ENCODE measurements at places on chromosomes 2 and 18.

GRCh38 chr2:10428355-10428754 is 19.8 kb downstream of the ODC1 start:
- no peak for DNase-seq

- no peak for DNase-seq
These were observed 58.8 kb upstream of the TTN start for GRCh38 chr2:178865999-178866398.

DNA sequence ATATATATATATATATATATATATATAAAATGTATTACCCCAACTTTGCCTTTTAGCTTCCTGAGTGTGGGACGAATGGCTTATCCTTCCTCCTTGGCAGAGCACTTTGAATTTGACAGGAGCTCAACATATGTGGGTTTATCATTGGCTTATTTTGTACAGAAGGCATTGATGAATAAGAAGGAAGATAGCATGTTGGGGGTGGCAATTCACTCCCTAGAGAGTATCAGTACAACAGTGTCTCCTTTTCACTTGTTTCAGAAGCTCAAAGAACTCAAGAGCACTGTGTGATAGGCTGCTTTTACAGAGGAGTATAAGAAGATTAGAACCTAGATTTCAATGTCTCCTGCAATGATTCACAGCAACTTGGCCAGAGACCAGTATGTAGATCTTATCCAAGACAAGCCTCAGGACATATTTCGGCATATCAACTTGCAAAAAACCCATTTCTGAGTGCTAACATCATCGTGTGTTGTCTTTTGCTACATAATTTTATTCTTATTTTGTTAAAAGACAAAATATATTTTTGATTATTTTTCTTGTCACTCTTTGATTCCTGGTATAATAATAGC is 345.8 kb downstream of the SOCS6 start:
- DNase-seq = no peak

GRCh38 chr2:64985447-64985846 is 3.8 kb upstream of the SLC1A4 start:
- peak; percentile 41 for DNase-seq

DNA sequence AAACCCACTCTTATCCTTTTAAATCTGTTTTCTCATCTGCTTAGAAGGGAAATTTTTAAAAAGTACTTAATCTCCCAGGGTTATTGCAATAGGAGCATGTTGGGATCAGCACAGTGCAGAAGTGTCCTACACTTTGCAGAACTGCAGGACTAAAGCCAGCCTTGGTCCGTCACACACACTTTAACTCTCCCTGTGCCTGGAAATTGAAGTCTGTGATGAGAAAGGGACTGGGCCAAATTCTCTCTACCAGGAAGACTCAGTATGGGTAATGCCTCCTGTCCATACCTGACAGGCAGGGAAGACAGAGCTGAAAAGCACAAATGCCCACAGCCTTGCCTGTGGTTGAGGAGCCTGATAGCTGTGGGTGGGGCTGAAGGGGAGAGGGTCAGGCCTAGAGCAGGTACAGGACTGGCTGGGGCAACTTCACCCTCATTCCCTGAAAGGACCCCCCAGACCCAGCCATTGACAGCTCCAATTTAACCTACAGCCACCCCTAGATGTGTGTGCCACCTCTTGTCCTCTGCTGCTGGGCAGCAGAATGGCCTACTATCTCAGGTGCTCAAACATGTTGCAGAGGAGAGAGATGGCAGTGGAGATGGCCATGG is 377.2 kb upstream of the KLHL29 start:
- no peak for DNase-seq

GRCh38 chr18:80157708-80158343 is 48.8 kb downstream of the ADNP2 start:
- DNase-seq = no peak

DNA sequence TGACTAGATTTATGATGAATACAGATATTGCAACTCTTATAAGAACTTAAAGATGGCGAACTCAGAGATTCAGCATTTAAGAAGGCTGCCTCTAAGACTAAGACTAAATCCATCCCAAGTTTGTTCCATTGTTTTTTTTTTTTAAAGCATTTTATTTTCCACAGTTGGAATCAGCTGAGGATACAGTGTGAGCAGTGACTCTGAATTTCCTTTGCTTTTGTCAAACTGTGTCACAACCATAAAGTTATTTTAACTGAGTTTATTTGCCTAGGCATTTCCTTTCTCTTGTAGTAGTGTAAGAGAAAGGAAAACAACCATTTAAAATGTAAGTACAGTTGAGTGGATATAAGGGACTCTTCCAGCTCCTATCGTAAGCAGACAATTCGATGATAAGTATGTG is 63.9 kb downstream of the ZEB2 start:
- DNase-seq = no peak

GRCh38 chr2:108960006-108960405 is 29.0 kb downstream of the EDAR start:
- no peak for DNase-seq

DNA sequence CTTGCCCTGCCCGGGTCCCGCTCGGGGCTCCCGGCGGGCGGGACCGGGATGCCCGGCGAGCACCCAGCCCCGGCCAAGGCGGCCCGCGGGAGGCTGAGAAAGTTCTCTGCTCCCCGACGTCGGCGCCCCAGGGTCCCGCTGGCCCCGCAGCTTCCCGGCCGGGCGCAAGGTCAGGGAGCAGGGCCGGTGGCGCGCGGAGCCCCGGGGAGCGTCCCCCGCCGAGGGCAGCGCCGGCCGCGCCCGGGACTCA is 331 bp downstream of the SERPINE2 start:
- DNase-seq = no peak

GRCh38 chr2:112491946-112492345 is 10.0 kb downstream of the TTL start:
- DNase-seq = no peak

Data from ascending aorta (tissue), 2 donors.